ENCODE measurements at places on chromosomes 11 and 22. TPM values are rescaled to one million over a fixed set of nuclear protein-coding genes. Genes with fewer than 3 reads are reported as not detected.

DNA sequence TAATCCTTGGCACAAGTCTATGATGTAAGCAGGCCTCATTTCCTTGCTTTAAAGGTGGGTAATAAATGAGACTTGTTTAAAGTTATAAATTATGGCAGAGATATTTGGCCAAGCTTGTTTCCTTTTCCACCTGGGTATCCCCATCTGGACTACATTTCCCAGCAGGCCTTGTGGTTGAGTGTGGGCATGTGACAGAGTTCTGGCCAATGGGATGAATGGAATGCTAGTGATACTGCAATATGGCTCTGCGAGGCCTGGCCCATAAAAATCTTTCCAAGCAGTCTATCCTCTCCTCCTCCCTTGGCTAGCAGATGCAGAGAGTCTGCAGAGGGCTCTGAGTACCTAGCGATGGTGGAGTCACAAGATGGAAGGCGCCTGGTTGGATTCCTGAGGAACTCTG, 102.5 kb downstream of the TIMP3 start:
- no peaks in the 10 kb centered on the region for H3K36me3 ChIP-seq
- H3K4me1 ChIP-seq, result no peaks in the 10 kb centered on the region
- H3K27ac ChIP-seq, result no peak overlapping the region

GRCh38 chr11:128925250-128925600, 17.4 kb downstream of the TP53AIP1 start:
- no peak overlapping the region for H3K27ac ChIP-seq
- no peak overlapping the region for H3K4me3 ChIP-seq
- no peaks in the 10 kb centered on the region for H3K36me3 ChIP-seq
- no peak for DNase-seq

GRCh38 chr11:18468961-18469360, 13.3 kb downstream of the LDHAL6A start:
- no peak overlapping the region for H3K27ac ChIP-seq
- H3K4me3 ChIP-seq, result no peak overlapping the region
- peaks cover 10% of the 10 kb centered on the region for H3K36me3 ChIP-seq
- DNase-seq, result no peak
- H3K4me1 ChIP-seq, result no peaks in the 10 kb centered on the region

DNA sequence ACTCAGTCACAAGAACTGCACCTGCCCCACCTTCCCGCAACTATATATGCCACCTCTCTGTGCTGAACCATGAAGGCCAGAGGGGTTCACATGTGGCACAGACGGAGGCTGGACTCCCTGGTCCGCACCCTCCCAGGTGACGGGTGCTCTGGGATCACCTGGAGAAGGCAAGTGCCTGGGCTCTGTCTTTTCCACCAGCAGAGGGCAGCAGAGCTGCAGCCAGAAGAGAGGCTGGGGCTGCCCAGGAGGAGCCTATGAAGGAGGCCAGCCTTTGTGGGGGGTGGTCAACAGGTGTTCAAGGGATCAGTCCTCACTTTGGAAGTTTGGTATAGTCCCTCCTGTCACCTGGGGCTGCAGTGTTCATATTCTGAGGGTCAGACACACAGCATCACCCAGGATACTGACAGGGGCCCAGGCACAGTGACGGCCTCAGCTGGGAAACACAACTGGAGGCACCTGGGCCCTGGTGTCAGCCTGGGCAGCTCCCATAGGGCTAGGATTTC, 39.2 kb upstream of the IGLL5 start:
- H3K4me3 ChIP-seq, result no peak overlapping the region
- H3K4me1 ChIP-seq, result peaks cover 39% of the 10 kb centered on the region
- H3K27me3 ChIP-seq, result peaks cover 10% of the 10 kb centered on the region

Gene OR52H1
- total RNA-seq, result 0.20 TPM

Gene C11orf97
- total RNA-seq, result not detected

Gene GDPD4
- not detected for total RNA-seq
